ENCODE measurements at places on chromosomes 13 and 19.

GRCh38 chr19:6685962-6686627 is 16.1 kb upstream of the TNFSF14 start:
- no peak for DNase-seq

GRCh38 chr13:60410299-60410698 is 13.3 kb downstream of the TDRD3 start:
- DNase-seq = no peak

DNA sequence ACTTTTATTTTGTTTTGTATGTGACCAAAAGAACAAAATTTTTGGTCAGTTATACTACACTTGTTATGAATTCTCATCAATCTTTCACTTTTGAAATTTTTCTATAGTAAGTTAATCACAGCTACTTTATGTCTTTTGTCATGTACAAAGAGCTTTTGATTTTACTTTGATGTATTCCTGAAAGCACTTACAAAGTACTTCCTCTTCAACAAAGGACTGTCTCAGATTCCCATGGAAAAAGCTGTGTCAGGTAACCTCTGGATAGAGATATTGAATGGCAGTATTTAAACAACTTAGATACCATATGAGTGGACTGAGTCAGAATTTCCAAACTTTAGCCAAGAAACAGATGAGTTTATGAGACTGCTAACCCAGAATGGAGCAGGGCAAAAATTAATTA is 689.3 kb upstream of the ATXN8OS start:
- no peak for DNase-seq

- DNase-seq = no peak
Observed at GRCh38 chr19:33811736-33812387, 15.2 kb downstream of the KCTD15 start.

DNA sequence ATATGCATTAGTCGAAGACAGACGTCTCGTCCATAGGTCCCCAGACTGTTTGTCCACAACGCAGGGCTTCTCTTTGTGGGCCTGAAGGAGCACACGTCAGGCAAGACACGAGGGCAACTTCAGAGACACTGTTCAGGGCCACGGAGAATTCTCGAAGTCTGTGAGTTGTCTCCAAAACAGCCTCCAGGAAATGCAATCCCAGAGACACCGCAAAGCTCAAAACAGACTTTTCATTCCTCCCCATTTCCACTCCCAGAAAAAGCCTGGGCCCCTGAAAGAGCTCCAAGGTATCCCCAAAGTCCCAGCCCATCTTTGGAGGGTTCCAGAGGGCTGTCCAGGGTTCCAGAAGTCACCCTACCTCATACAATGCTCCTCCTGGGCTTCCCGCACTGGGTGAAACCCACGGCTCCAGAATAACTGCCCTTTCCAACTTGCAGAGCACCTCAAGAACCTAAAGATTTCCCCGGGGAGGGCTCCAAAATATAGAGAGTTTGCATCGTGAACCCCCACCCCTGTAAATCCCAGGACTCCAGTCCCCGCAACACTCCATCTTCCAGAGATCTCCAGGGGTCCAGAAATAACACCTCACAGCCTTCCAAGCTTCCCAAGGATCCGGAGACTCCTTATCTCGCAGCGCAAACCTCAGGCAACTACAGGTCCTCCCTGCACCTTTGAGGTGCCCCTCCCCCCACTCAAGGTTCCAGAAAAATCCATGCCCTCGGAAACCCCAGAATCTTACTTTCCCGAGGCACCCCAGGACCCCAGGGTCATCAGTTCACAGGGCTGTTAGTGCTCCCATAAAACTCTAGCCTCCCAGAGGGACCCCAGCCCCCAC is 687 bp upstream of the FTL start:
- no peak for DNase-seq

All from stimulated activated CD8-positive, alpha-beta memory T cell treated with anti-CD3 and anti-CD28 coated beads, Interleukin-4, amount 100 ng/mL, for 48 hours (primary cell).